ENCODE measurements at places on chromosomes 5 and 9.

GRCh38 chr5:123696921-123697341, 185.0 kb downstream of the CSNK1G3 start:
- no peak for DNase-seq

- no peak for DNase-seq
Measured at GRCh38 chr9:88691091-88691490, 156.1 kb downstream of the NXNL2 start.

- DNase-seq, result no peak
Measured at GRCh38 chr5:56025151-56025885, 30.6 kb upstream of the IL6ST start.

DNA sequence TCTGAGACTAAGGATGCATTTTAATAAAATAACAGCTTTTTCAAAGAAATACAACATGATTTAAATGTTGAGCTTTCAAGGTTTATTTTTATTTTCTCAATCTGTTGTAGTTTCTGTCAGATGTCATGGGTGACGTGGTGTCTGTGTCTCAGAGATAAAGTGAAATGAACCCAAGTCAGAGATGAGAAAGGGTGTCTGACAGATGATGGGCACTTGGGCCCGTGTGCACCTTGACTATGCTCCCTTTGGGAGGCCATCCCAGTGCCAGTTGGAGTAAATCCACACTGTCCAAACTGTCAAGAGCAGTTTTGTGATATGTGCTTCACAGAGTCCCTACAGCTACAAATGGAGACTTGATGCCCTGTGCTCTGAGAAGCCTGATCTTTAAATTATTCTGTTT, 536.9 kb upstream of the FAM174A start:
- no peak for DNase-seq

GRCh38 chr5:141003791-141004611, 37.7 kb downstream of the PCDHAC2 start:
- DNase-seq, result peak; percentile 70
